ENCODE measurements at places on chromosomes 3 and 15. TPM values are rescaled to one million over a fixed set of nuclear protein-coding genes. Genes with fewer than 3 reads are reported as not detected.

CFAP91 gene
- total RNA-seq, result 0.17 TPM

DNA sequence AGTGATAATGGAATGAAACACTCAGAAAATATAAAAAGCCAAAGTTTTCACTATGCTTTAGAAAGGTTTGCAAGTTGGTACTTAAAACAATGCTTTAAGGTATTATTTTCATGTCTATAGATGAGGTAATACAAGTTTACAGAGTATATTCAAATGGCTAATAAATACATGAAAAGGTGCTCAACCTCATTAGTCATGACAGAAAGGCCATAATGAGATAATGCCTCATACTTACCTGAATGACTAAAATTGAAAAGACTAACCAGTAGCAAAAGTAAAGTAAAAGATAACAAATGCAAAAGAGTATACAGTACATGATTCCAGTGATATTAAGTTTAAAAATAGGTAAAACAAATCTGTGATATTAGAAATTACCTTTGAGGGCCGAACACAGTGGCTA, 163.8 kb downstream of the SUCLG2 start:
- H3K36me3 ChIP-seq, result no peaks in the 10 kb centered on the region
- H3K27ac ChIP-seq, result no peak overlapping the region
- no peak overlapping the region for H3K4me3 ChIP-seq
- H3K4me1 ChIP-seq, result no peaks in the 10 kb centered on the region
- H3K27me3 ChIP-seq, result no peaks in the 10 kb centered on the region

- peak; percentile 54 for DNase-seq
- no peak overlapping the region for H3K4me3 ChIP-seq
- peaks cover 15% of the 10 kb centered on the region for H3K4me1 ChIP-seq
- no peaks in the 10 kb centered on the region for H3K27me3 ChIP-seq
- no peaks in the 10 kb centered on the region for H3K36me3 ChIP-seq
Observed at GRCh38 chr15:74884428-74885223, 5.2 kb upstream of the MPI start.

DNA sequence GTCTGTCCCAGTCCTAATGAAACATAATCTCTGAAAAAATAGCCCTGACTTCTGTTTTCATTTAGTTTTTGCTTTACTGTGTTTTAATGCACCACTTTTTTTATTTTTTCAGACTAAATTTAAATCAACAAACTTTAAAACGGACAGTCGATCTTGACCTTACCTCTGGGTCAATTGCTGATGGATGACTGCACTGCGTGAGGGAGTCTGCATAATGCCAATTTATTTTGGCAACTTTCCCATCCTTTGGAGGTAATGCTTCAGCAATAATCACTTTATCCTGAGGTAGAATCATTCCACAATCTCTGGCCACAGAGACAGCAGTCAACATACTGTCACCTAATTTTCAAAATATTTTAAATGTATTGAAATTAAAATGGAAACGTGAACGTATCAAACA, 32.5 kb upstream of the GP5 start:
- no peak for DNase-seq
- peaks cover 69% of the 10 kb centered on the region for H3K36me3 ChIP-seq
- H3K27me3 ChIP-seq, result no peaks in the 10 kb centered on the region
- H3K27ac ChIP-seq, result no peak overlapping the region

CACNA1D gene
- total RNA-seq, result not detected

DNA sequence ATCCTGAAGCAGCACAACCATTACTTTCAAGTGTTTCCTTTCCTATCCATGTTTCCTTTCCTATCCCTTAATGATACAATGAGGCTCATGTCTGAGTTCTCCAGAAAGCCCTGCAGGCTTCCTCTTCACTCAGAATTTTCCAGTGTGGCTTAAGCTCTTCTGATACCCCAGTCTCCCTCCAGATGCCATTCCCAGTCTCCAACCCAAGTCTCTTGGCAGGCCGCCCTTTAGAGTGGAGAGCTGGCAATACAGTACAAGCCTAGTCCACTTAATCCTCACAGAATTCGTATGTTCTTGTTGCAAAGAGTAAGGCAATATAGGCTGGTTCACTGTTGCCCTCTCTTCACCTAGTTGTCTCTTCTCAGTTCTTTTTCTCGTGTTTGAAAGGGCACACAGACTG, 503.9 kb upstream of the MDFIC2 start:
- H3K27me3 ChIP-seq, result no peaks in the 10 kb centered on the region
- peak overlapping the region; percentile 31 for H3K27ac ChIP-seq
- DNase-seq, result no peak
- no peak overlapping the region for H3K4me3 ChIP-seq
- peaks cover 32% of the 10 kb centered on the region for H3K4me1 ChIP-seq
- H3K36me3 ChIP-seq, result no peaks in the 10 kb centered on the region
